Kidney glomerular epithelial cell (primary cell): ENCODE measurements at places on chromosomes 5 and 9.

- DNase-seq: no peak
Measured at GRCh38 chr9:134396258-134396742, 70.0 kb downstream of the RXRA start.

- DNase-seq: no peak
Measured at GRCh38 chr5:177508837-177509236, 789 bp downstream of the DOK3 start.

DNA sequence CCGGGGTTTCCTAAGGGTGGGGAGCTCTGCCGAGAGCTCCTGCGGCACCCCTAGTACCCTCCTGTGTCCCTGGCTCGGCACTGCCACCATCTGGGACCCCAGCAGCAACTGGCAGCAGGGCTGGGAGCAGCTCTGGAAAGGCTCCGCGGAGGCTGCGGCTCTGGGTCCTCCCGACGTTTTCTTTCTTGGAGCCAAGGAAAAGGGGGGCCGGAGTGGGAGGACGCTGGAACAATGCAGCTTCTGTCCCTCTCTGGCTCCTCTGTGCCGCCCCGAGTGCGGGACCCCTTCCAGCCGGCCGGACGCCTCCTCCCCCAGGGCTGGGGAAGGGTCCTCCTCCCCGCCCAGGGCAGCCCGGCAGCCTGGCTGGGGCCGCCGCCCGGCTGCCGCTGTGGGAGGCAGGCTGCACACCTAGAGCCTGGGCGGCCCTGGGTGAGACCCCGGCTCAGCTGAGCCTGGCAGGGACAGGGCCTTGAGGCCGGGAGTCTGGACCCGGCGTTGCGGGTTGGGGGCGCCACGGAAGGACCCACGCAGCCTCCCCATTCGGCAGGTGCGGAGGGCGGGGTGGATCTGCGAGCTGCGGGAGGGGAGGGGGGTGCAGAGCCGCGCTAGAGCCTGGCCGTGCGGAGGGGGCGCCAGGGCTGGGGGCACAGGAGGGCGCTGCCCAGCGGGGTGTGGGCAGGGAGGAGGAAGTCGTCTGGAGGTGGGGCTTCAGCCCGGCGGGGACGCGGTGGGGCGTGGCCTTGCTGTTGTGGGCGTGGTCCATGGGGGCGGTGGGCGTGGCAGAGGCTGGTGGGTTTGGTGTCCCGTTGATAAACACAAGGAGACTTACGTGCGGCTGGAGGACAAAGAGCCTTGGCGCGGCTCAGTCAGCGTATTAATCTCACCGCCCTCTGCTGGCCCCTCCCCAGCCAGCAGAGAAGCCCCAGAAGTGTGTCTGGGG, 15.1 kb downstream of the GPSM1 start:
- no peak for DNase-seq

GRCh38 chr5:32534041-32534440, 51.3 kb upstream of the SUB1 start:
- no peak for DNase-seq

DNA sequence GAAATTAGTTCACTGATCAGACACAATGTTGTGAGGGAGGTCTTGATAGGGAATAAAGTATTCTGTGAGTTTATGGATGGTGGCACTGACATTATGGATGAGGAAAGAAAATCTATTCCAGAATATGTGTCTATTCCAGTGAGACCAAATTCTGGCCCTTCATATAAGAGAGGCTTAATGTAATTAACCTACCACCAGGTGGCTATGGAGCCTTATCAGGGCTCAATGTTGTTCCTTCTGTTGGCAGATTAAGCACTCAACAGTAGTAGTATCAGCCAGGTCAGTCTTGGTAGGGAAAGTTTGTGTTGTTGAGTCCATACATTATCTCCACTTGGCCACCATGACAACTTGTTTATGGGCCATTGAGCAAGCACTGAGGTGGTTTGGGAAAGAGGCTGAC, 41.7 kb upstream of the BARX1 start:
- no peak for DNase-seq

DNA sequence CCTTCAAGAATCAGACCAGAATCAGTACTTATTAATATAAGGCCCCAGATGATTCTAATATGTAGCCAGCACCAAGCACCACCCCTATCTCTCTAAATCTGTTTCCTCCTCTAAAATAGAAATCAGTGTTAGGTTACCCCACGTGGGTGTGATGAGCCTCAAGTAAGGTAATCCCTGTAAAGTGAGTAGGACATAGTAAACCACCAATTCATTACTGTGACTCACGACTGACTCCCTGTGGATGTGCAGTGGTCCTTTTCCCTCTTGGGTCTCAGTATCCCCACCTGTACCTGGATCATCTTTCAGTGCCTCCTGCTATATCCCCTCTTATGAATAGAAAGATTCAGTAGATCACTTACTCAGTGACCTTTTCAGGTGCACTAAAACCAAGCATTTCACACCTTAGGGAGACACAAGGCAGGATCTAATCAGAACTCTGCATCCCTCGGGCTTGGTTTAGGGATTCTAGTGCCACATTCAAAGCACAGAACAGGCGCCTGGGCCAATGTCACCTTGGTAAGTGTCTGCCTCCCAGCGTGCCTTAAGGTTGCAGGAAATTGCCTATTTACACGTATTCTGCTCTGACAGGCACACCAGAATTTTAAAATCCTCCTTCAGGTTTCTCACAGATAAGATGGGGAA, 12.2 kb upstream of the ALDH1B1 start:
- DNase-seq: peak; percentile 23

- no peak for DNase-seq
Measured at GRCh38 chr5:17230808-17231525, 13.5 kb downstream of the BASP1 start.

DNA sequence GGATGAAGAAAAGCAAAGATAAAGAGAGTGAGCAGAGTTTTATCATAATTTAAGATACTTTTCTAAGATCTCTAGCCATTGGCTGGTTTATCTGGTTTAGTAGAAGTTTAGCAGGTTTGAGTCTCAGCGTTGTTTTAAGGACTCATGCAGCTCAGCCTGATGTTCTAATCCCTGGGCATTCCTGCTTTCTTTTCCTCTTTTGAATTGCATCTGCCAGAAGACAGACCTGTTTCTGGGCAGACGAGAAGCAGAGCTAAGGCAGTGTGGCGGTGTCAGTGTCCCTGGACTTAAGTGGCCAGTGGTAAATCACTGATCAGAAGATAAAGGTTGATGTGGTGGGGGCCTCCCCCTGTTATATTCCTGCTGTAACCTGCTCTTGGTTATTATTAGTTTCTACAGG, 138.6 kb downstream of the ADCY2 start:
- DNase-seq: no peak
